ENCODE measurements at places on chromosomes 5 and 9.

DNA sequence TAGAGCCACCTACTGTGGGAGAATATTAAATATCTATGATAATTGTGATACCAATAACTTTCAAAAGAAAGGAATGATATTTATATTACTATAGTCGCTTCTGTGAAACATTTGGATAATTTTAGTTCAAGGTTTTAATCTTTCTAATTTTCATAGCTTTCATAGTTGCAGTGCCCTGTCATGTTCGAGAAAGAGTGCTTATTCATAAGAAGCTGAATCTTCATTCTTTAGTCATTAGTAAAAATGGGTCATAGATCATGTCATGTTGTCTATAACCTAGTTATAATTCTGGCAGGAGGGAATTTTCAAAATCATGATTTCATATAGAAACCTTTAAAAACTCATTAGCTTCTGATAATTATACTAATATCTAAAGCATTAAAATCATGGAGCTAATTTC is 685.6 kb downstream of the CETN3 start:
- DNase-seq = no peak

DNA sequence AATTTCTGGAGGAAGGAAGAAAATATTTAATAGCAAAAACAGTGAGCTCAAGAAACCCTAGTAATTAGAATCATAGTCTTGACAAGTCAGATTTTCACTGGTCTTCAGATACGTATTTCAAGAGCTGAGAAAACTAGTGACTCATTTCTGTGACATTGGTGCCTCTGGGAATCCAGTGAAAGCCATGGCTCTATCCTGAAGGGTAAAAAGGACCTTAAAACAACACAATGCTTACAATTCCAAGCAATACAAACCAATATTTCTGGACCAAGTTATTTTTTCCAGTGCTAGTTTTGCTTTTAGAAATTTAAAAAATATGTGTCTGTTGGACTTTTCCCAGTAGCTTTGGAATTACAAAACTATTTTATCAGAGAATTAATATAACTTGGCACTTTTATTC is 140.3 kb downstream of the LPAR1 start:
- DNase-seq = no peak

DNA sequence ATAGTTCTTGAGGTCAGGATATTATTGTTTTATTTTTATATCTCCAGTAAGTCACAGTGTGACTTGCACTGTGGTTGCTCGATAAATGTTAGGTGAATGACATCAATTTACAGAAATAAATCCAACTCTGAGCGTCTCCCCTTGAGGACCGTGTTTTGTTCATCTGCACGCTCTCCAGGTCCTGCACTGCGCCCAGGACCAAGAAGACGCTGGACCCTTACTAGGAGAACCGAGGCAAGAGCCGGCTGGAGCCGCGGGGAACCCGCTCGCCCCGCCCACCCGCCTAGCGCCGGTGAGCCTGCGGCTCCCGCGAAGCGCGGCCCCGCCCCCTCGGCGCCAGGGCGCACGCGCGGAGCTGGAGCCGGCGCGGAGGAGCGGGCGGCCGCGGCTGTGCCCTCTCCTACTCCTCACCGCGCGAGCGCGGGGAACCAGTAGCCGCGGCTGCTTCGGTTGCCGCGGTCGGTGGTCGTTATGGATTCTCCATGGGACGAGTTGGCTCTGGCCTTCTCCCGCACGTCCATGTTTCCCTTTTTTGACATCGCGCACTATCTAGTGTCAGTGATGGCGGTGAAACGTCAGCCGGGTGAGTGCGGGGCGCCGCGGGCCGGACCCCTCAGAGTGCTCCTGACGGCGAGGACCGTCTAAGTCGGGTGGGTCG is at the start of gene TMEM38B:
Gene TMEM38B (plus strand): TSS at position 352 of the 658 bp plus-strand sequence. CDS start 120 bp downstream, at position 472.
- DNase-seq = peak; percentile 90

DNA sequence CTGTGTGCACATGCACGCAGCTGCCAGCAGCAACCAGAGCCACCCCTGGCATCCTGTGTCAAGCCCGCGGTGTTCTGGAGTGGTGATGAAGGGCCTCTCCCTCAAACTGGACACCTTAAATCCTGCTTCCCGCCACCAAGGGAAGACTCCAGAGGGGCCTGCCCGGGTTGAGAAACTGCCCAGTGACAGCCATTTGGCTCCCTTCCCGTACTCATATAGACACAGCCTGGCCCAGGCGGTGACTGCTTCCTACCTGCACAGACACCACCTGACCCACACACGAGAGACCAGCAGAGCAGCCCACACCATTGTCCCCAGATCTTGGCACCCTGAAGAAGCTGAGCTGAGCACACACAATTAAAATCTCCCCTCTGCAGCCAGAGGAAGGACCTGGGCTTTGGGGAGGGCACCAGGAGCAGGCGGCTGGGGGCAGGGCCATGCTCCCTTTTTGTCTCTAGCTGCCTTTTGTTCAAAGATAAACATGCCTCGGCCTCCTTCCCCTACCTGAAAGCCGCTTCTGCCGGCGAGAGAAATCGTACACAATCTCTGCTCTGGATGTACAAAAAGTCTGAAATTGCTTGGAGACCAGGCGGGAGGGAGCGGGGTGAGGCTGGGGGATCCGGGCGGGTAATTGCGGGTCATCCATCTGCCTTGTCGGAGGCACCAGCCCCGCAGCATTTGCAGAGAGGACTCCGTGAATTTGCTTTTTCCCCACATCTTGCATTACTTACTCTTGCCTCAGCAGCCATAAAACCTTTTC is 78.4 kb downstream of the TSPAN17 start:
- peak; percentile 62 for DNase-seq

GRCh38 chr5:108884736-108885135 is 137.0 kb downstream of the FER start:
- DNase-seq = no peak

GRCh38 chr5:82549263-82549662 is 271.1 kb upstream of the RPS23 start:
- no peak for DNase-seq

- no peak for DNase-seq
Measured at GRCh38 chr5:131773805-131774204, 23.0 kb downstream of the FNIP1 start.

DNA sequence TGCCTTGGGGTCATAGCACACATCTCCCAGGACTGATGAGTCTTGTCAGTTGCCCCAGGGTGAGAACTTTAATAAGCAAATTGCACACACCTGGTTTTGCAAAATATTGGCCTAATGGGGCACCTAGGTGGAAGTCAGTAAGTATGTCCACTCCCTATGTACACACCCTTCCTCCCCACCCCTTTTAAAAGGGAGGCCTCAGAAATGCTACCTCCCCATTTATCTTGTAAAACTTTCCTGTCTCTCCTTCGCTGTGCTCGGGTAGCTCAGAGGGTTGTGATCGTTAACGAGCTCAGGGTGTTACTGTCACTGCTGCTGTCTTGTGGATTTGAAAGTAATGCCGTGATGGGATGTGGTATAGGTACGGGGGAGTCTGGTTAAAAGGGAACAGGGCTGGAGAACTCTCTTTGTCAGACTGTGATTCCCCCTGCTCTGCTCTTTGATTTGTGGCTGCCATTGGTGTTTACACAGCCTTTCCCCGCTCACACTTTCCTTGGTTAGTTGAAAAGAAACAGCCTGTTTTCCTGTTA is 26.2 kb downstream of the ZNF462 start:
- no peak for DNase-seq

All from Right ventricle myocardium inferior (tissue), 1 donor.